ENCODE measurements at places on chromosomes 11 and 22.

GRCh38 chr11:63504933-63505586 is 824 bp upstream of the LGALS12 start:
- no peak for DNase-seq

GRCh38 chr22:31140746-31141145 is 438 bp upstream of the PLA2G3 start:
- DNase-seq = no peak

GRCh38 chr11:94558932-94559331 is 8.2 kb upstream of the PIWIL4 start:
- no peak for DNase-seq

DNA sequence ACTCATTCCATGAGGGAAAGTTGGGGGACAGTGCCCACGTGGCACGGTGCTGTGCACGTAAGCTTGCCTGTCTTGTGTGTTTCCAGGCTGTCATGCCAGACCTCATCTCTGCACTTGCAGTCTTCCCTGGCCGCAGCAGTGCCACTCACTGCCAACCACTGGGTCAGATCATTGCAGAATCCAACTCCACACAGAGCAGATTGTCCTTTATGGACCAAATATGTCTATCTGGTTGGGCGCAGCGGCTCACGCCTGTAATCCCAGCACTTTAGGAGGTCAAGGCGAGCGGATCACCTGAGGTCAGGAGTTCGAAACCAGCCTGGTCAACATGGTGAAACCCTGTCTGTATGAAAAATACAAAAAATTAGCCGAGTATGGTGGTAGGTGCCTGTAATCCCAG is 4.4 kb upstream of the PPARA start:
- no peak for DNase-seq

GRCh38 chr11:123122341-123122740 is 60.4 kb upstream of the HSPA8 start:
- no peak for DNase-seq

DNA sequence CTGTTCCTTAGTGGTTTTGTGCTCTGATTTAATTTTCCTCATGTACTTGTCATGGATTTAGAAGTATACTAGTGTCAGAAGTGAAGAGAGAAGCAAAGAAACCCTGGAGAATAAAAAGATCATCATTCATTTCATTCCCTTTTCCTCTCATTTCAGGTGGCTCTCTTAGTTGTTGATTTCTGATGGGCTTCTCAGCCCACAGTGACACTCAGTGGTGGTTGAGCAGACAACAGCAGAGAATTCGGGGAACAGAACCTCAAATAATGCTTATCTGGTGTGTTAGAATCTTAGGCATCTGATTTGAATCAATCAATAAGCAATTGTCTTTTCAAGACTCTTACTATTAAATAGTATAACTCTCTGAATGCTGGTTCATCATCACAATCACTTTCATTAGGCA is 1289.4 kb downstream of the FAM181B start:
- no peak for DNase-seq

GRCh38 chr11:78226684-78227680 is 38.3 kb downstream of the USP35 start:
- DNase-seq = no peak

DNA sequence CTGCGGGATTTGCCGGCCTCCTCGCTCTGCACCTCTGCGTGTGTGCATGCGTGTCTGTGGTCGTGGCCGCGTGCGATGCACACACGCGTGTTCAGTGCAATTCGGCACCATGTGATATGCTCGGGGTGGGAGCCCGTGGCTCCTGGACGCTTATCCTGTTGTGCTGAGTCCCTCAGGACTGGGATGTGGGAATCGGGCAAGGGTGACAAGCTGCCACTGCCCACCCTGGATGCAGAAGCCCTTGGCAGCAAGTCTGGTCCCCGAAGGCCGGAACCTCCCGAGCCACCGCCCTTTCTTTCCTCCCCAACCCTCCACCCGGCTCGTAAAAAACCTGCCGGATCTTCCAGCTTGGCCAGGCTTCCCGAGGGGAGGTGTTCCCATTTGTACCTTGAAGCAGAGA is 128.2 kb downstream of the PHF21B start:
- no peak for DNase-seq

- DNase-seq = no peak
Observed at GRCh38 chr11:84830372-84830771, 796.8 kb downstream of the DLG2 start.

- DNase-seq = peak; percentile 56
Observed at GRCh38 chr11:117143390-117143789, 697 bp upstream of the PAFAH1B2 start.

DNA sequence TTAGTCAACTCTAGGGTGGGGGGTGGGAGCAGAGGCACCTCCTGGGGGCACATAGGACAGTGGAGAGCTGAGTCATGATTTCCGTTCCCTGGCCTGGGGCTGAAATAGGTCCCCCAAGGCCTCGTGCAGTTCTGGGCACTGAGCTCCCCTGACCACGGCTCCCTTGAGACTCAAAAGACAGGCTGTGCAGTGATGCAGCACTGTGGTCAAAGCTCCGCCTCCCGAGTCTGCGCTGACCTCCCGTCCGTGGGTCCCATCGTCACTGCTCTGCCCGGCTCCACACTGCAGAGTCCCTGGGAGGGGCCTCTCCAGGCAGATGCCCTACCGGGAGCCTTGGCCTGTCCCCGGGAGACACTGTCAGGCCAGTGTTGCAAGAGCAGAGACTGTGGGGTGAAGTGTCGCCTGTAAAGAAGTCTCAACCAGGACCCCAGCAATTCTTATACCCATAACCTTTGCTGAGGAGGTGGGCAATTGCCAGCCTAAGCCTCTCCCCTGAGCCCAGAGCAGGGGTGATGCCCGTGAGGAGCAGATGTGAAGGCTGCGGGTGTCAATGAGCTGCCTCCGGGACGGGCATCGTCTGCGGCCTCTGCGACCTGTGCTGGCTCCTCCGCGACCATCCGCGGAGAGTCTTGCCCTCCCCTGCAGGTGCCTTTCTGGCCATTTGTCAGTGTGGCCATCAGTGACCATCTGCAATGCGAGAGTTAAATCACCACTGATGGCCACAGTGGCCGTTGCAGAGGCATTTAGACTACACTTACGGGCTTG is 877.3 kb downstream of the BRD1 start:
- DNase-seq = no peak

- no peak for DNase-seq
Observed at GRCh38 chr11:120929090-120929489, 94.8 kb upstream of the TBCEL start.

GRCh38 chr11:113197446-113197845 is 116.9 kb upstream of the TTC12 start:
- DNase-seq = no peak

- no peak for DNase-seq
Observed at GRCh38 chr11:57479021-57479663, 18.8 kb downstream of the RTN4RL2 start.

Data from HEK293T (cell line).